Ascending aorta (tissue), 2 donors: ENCODE measurements at places on chromosomes 16 and 17.

DNA sequence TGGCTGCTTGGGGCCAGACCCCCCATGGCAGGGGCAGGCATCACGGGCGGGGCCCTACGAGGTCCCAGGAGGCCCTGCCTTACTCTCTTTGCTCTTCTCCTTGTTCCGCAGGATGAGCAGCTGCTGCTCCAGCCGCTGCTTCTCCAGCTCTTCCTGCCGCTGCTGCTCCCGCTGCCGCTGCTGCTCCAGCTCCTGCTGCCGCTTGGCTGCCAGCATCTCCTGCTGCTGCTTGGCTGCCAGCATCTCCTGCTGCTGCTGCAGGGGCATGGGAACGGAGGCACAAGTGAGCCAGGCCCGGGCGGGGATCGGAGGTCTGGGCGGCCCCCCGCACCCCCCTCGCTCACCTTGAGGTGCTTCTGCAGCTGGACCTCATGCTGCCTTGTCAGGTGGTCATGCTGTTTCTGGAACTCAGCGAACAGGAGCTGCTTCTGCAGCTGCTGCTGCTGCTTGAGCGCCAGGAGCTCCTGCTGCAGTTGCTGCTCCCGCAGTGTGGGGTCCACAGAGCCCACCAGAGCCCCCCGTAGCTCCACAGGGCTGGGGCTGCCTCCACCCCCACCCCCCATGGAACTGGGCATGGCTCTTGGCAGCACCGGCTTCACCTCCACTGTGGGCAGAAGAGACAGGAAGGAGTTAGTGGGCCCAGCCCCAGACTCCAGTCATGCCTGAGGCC is 22.8 kb downstream of the G6PC3 start:
- no peak overlapping the region for H3K4me3 ChIP-seq
- H3K27ac ChIP-seq: no peak overlapping the region
- DNase-seq: no peak
- H3K36me3 ChIP-seq: peaks cover 53% of the 10 kb centered on the region
- no peaks in the 10 kb centered on the region for H3K27me3 ChIP-seq
- H3K4me1 ChIP-seq: peaks cover 31% of the 10 kb centered on the region

GRCh38 chr17:30796016-30796415 is 28.5 kb downstream of the CRLF3 start:
- H3K36me3 ChIP-seq: peaks cover 73% of the 10 kb centered on the region
- no peak for DNase-seq
- H3K27ac ChIP-seq: no peak overlapping the region
- H3K27me3 ChIP-seq: no peaks in the 10 kb centered on the region

DNA sequence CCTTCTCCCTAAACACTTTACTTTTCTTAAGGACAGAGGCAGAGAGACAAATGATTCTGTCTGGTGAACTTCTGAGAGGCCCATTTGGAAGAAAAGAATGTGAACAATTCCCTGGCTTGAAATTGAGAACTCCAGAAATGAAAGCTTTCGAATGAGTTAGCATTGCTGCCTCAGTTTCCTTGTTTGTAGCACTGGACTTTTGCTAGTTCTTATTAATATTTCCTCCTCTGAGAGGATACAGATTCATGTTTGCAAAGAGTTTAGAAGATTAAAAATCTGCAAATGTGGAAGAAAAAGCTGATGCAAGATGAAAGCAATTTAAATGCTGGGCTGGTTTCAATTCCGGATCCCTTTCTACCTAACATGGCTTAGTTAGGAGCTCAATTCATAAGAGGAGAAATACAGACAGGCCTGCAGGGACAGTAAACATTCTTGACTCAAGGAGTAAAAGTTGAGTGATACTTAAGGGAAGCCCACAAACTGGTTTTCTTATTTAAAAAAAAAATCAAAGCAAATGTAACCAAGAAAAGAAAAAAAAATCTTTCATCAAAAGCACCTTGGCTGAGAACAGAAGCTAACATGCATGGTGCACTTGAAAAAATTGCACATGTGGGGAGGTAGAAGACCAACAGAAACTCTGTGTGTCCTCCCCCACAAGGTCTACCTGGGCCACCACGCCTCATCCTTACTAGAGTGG is 27.1 kb downstream of the HNF1B start:
- H3K4me3 ChIP-seq: no peak overlapping the region
- no peak overlapping the region for H3K27ac ChIP-seq
- no peaks in the 10 kb centered on the region for H3K4me1 ChIP-seq
- no peaks in the 10 kb centered on the region for H3K27me3 ChIP-seq
- no peak for DNase-seq

DNA sequence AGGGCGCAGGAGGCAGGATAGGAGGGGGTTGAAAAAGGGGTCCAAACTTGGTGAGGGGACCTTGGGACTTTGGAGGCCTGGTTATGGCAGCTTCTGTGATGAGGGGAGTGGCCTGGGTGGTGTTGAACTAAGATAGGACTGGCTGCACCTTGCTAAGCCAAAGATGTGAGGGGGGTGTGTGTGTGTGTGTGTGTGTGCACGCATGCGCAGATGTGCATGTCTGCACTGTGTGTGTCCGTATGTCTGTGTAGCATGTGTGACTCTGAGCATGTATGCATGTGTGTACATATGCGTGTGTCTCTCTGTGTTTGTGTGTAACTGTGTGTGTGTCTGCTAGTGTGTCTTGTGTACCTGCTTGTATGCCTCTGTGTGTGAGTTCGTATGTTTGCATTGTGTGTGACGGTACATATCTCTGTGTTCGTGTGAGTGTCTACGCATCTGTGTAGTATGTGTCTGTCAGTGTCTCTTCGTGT is 4.1 kb downstream of the SLC16A5 start:
- no peaks in the 10 kb centered on the region for H3K27me3 ChIP-seq
- no peaks in the 10 kb centered on the region for H3K36me3 ChIP-seq
- H3K4me3 ChIP-seq: no peak overlapping the region

DNA sequence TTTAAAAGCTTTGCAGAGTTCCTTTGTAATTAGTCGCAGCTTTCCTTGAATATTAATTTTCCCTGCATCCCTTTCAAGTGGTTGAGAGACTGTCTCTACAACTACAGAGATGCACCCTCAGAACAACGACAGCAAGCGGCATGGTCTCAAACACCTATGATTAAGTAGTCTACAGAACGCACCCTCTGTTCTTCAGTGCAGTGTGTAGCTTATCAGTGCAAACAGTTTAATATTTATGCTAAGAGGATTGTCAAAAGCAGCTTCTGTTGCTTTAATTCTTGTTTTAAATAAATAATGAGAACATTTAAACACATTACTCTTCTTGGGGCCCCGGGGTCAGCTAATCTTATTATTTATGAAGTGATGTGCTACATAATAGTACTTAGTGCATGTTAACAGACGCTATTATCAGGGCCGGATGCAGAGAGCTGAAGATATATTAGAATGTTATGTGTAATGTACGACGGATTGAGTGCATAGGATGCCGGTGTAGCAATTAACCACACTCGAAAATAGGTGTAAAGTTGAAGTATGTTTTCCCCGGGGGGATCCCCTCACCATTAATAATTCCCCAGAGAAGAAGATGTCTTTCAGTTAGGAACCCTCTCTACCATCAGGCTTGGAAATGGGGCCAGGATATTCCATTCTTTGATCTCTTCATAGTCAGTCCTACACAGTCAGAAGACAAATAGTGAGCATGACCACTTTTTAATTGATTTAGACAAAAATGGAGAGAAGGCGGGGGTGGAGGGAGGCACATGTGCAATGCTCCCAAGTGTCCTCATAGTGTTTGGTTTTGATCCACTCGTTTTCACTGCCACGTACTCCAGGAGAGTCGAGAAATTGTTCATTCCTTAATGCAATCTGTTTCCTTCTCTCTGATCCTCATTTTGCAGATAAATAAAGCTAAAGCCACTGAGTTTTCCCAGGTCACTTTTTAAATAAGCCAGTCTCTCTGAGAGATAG is 176.3 kb downstream of the IRX3 start:
- no peak overlapping the region for H3K4me3 ChIP-seq
- DNase-seq: no peak
- H3K27ac ChIP-seq: no peak overlapping the region
- H3K27me3 ChIP-seq: no peaks in the 10 kb centered on the region
- H3K4me1 ChIP-seq: no peaks in the 10 kb centered on the region

GRCh38 chr16:72621651-72622050 is 426.3 kb downstream of the ZFHX3 start:
- no peaks in the 10 kb centered on the region for H3K4me1 ChIP-seq
- DNase-seq: no peak
- H3K4me3 ChIP-seq: no peak overlapping the region
- H3K27me3 ChIP-seq: no peaks in the 10 kb centered on the region
- no peak overlapping the region for H3K27ac ChIP-seq
